ENCODE measurements at places on chromosomes 3 and 15.

GRCh38 chr15:70708839-70709238, 54.5 kb downstream of the UACA start:
- no peaks in the 10 kb centered on the region for H3K4me1 ChIP-seq
- H3K27me3 ChIP-seq = peaks cover 18% of the 10 kb centered on the region
- H3K36me3 ChIP-seq = no peaks in the 10 kb centered on the region
- DNase-seq = no peak
- H3K27ac ChIP-seq = no peak overlapping the region

DNA sequence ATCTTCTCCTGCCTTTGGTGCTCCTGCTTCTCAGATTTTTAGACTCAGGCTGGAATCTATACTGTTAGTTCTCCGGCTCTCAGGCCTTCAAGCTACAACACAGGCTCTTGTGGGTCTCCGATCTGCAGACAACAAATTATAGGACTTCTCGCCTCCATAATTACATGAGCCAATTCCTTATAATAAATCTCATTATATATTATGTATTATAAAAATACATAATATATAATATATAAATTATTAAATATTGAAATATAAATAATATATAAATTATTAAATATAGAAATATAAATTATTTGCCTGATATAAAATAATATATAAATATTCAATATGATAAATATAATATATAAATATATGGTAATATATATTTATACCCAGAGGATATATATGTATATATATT, 1214.0 kb downstream of the ROBO2 start:
- H3K27me3 ChIP-seq = no peaks in the 10 kb centered on the region
- H3K27ac ChIP-seq = no peak overlapping the region
- no peaks in the 10 kb centered on the region for H3K36me3 ChIP-seq
- H3K4me1 ChIP-seq = no peaks in the 10 kb centered on the region

DNA sequence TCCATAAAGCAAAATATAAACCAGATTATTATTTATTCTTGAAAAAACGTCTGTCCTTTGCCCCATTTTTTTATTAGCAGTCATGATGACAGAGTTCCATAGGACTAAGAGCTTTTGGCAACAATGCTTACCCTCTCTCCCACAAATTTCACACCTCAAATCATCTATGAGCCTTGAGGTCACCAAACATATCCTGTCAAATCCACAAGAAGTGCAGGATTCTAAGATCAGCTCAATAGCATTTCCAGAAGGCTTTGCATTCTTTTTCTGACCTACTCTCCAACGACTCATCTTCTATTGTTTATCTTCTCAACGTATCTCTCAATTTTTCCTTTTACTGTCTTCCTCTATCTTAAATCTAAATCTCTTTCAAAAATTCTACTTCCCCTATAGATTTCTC, 619.1 kb upstream of the BCHE start:
- no peaks in the 10 kb centered on the region for H3K4me1 ChIP-seq
- H3K36me3 ChIP-seq = no peaks in the 10 kb centered on the region
- H3K27ac ChIP-seq = no peak overlapping the region

DNA sequence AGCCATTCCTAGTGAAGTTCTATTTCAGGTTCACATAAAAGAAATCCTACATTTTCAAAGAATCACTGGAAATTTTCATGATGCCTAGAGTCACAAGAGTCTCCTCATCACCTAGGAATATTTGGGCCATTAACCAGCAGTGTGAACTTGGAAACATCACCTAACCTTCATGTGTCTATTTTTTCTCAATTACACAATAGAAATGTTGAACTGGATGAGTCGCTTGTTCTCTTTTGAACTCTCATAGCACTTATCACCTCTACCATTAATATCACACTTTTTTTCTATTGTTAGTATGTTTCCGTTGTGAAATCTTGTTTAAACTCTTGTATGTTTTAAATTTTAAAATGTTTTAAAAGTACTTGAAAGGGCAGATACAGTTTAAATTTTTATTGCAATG, 371.3 kb downstream of the CADM2 start:
- H3K36me3 ChIP-seq = no peaks in the 10 kb centered on the region
- no peak overlapping the region for H3K27ac ChIP-seq
- H3K4me3 ChIP-seq = no peak overlapping the region

GRCh38 chr15:81948751-81949150, 97.1 kb downstream of the MEX3B start:
- no peaks in the 10 kb centered on the region for H3K36me3 ChIP-seq
- H3K27me3 ChIP-seq = peaks cover 4% of the 10 kb centered on the region

DNA sequence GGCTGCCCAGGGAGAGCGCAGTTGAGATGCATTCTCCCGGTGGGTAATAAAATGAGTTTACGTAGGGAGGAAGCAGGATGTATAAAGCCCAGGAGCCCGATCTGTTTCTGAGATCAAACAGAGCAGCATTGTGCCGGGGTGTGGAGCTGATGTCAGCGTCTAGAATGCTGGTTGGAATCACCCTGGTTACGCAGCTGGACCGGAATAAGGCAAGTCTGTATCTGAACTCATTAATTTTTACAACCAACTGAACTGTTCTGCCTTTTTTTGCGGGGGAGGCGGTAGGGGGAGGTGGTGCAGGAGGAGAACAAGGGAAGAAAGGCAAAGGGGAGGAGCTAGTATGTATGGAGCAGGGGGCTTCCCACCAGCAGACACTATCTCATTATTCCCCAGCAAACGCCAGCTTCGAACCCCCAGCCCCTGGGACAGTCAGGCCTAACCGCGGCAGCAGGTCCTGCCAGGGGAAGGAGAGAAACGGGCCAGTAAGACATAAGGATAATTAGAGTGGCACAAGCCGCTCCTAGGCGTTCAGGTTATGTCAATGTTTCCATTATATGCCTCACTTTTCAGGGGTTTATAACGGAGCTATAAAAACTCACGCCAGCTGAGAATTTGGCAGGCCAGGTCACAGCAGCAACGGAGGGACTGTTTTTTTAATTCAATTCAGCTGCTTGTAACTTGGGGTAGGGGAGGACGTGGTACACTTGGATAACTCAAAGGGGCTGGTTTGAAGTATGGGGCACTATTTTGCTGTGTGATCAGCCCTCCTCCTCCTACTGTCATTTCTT, 175.3 kb upstream of the HES1 start:
- H3K36me3 ChIP-seq = no peaks in the 10 kb centered on the region
- peaks cover 36% of the 10 kb centered on the region for H3K27me3 ChIP-seq
- no peak overlapping the region for H3K4me3 ChIP-seq
- H3K4me1 ChIP-seq = peaks cover 20% of the 10 kb centered on the region
- no peak overlapping the region for H3K27ac ChIP-seq

GRCh38 chr15:31500766-31501449, 174.3 kb downstream of the KLF13 start:
- H3K4me1 ChIP-seq = no peaks in the 10 kb centered on the region
- no peaks in the 10 kb centered on the region for H3K27me3 ChIP-seq
- H3K36me3 ChIP-seq = no peaks in the 10 kb centered on the region
- no peak for DNase-seq

- H3K36me3 ChIP-seq = peaks cover 60% of the 10 kb centered on the region
- no peak for DNase-seq
- no peak overlapping the region for H3K27ac ChIP-seq
- no peaks in the 10 kb centered on the region for H3K27me3 ChIP-seq
Observed at GRCh38 chr15:90789462-90789861, 72.3 kb downstream of the BLM start.

DNA sequence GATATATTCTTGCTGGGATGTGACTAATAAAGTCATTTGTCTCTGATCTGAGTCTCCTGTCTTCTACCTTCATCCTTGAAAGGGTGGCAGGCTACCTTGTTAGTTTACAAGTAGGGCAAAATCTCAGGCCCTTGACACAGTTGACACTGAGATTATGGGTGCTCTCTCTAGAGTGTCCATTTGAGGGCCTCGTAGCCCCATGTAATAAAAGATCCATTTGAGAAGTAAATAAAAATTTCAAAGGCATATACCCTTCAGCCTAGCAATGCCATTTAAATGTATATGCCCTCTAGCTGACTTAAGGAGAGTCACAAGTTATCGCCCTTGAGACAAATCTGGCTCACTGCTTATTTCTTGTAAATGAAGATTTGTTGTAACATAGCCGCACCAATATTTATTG, 98.6 kb downstream of the TCF12 start:
- DNase-seq = no peak
- no peaks in the 10 kb centered on the region for H3K27me3 ChIP-seq
- no peak overlapping the region for H3K4me3 ChIP-seq

DNA sequence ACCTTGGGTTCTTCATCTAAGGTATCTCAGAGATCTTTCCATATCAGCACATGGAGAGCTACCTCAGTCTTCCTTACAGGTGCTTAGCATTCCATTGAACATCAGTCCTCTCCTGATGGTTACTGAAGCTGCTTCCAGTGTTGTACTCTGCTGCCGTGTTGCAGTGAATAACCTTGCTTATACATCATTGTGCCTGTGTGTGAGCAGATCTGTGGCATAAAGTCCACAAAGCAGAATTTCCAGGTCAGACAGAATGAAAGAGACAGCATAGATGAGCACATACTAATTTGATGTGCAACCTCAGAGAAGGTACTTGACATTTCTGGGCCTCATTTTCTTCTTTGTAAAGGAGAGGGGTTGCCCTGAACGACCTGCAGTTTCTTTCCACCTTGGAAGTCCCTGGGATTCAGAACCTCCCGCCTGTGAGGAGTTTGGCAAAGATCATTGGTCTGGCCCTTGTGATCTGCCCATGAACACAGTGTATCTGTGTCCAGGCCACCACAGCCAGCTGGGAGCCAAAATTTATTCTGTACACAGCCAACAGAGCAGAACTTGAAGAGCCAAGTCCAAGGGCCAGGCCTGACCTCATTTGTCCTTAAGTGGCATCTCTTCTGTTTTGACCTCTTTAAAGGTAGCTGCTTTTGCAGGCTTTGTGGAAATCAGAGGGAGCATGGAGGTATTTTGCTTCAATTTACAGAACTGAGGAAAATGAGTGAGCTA, 57.2 kb upstream of the SLC7A14 start:
- peaks cover 8% of the 10 kb centered on the region for H3K27me3 ChIP-seq
- no peak overlapping the region for H3K4me3 ChIP-seq
- H3K36me3 ChIP-seq = no peaks in the 10 kb centered on the region
- no peaks in the 10 kb centered on the region for H3K4me1 ChIP-seq
- DNase-seq = no peak

GRCh38 chr3:160384639-160385318, 14.2 kb downstream of the IFT80 start:
- no peak overlapping the region for H3K4me3 ChIP-seq
- H3K4me1 ChIP-seq = peaks cover 11% of the 10 kb centered on the region
- H3K27ac ChIP-seq = no peak overlapping the region

DNA sequence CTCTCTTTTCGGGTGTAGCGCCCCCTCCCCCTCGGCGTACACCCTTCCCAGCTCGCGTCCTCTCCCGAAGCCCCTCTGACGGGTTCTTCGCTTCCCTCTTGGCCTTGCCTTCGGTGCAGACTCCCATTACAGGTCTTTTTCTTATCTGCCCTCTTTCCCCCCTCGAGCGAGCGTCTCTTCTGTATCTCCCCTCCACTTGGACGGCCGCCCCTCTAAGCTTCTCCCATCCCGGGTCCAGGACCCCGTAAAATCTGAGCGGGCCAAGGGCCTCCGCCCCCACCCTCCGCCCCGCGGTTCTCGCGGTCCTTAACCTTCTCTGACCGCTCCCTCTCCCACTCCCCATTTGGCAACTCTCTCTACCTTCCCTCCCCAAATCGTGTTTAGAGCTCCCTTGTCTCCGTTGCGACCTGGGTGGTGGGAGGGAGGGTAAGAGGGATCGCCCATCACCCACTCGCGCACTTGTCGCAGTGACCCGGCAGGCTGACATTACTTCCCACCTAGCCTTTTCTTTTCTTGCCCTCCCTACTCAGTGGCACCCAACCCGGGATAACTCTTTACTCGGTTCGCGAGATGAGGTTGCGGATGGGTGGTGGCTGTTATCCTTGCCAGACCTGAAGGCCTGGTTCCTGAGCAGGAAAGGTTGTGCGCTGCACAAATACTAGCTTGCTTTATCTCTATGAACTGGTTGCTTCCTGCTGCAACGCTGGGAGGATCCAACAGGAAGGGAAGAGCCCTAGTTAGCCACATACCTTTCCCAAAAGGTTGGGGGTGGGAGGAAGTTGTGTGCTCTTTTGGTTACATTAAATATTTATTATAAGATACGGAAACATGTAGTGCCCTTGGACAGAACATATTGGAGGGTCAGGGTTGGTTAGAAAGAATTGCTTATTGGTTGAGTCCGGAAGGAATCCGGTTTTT, 922 bp downstream of the RAB11A start:
- DNase-seq = peak; percentile 41
- H3K27me3 ChIP-seq = no peaks in the 10 kb centered on the region
- H3K4me3 ChIP-seq = peak overlapping the region; percentile 99
- H3K36me3 ChIP-seq = peaks cover 12% of the 10 kb centered on the region

- H3K36me3 ChIP-seq = peaks cover 4% of the 10 kb centered on the region
- DNase-seq = no peak
- H3K27me3 ChIP-seq = no peaks in the 10 kb centered on the region
- peak overlapping the region; percentile 95 for H3K27ac ChIP-seq
- H3K4me1 ChIP-seq = peaks cover 29% of the 10 kb centered on the region
Observed at GRCh38 chr3:32502946-32503286, 264 bp upstream of the CMTM6 start.
